RWPE1 (cell line): ENCODE measurements at places on chromosomes 4 and X.

DNA sequence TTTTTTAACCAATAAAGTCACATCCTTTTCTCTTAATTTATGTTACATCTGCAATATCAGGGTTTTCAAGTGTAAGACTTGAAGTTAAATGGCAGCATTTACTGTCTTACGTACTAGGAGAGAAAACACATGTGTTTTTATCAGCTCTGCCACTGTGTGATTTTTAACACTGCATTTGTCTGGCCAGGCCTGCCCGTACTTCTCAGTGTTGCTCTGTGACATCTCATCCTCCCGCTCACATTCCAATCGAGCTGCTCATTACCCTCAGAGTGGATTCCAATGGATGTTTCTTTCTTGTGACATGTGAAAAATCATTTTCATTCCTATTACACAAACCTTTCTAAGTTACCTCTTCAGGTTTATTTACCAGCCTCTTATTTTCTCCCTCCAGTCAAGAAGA, 420.3 kb downstream of the FAT4 start:
- peak; percentile 62 for DNase-seq

- no peak for DNase-seq
Observed at GRCh38 chrX:9581771-9582385, 117.0 kb downstream of the TBL1X start.

DNA sequence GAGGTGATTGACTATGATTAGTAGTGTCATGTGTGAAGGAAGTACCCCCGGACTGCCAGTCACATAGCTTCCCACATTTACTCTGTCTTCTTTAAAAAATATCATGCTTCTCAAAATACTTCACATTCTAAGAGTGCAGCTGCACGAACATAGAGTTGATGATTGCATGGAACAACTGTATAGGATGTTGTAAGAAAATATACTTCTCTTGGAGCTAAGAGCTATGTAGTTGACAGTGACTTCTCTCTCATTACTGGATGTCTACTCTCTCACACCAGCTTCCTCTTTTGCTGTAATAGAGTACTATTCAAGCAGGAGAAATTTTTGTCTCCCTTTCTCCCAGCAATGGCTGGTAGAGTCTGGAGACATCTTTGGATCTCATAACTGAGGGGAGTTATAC, 99.4 kb upstream of the PUDP start:
- no peak for DNase-seq

DNA sequence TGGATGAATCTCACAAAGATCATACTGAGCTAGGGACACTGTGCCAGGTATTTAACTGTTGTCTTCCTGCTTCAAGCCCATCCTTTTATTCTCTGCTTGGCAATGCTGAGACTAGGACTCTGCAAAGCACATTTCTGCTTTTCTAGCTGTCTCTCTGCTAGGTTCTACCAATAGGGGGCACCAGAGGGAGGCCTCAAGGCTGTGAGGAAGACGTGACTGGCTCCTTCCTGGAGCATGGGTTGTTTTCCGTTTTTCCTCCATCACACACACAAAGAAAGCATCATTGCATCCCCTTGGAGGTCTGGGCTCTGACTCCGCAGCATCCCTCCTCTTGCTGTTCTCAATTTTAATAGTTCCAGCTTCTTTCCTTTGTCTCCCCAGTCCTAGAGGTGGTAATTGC, 10.9 kb upstream of the DCTD start:
- DNase-seq: no peak

GRCh38 chrX:152932598-152933175, 34.8 kb downstream of the ZNF185 start:
- no peak for DNase-seq

DNA sequence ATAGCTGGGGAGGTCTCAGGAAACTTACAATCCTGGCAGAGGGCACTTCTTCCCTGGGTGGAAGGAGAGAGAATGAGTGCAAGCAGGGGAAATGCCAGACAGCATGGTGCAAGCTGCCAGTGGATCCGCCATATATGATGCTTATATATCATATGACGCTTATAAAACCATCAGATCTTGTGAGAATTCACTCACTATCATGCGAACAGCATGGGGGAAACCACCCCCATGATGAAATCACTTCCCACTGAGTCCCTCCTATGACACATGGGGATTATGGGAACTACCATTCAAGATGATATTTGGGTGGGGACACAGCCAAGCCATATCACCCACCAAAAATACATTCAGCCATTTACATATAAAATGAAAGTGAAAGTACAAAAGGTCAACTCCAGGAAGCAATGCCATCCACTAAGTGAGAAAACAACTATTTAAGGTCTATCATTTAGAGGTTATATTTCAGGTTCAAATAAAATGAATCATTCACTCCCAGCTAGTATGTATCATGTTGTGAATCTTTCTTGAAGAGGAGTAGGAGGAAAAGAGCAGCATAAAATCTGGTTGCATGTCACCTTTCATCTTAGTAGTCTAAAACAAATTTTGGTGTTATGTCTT, 20.3 kb upstream of the DYNLT3 start:
- no peak for DNase-seq

- peak; percentile 35 for DNase-seq
Observed at GRCh38 chr4:6493658-6494304, 21.4 kb upstream of the PPP2R2C start.

DNA sequence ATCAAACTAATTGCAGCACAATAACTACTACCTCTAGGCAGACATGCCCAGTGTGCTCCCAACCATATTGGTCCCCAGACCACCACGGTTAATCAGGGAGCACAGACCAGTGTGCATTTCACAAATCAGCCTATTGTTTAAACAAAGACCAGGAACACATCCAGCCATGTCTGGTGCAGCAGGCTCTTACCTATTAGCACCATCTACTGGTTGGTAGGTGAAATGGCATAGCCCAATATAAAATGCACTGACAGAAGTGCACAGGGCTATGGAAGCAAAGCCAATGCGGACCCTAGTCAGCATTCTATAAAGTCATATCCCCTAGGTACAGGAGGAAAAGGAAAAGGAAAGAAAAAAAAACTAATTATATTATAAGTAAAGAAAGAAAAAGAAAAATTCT, 15.5 kb upstream of the CYLC1 start:
- DNase-seq: no peak

- DNase-seq: no peak
Observed at GRCh38 chr4:24671849-24672248, 87.5 kb upstream of the DHX15 start.

DNA sequence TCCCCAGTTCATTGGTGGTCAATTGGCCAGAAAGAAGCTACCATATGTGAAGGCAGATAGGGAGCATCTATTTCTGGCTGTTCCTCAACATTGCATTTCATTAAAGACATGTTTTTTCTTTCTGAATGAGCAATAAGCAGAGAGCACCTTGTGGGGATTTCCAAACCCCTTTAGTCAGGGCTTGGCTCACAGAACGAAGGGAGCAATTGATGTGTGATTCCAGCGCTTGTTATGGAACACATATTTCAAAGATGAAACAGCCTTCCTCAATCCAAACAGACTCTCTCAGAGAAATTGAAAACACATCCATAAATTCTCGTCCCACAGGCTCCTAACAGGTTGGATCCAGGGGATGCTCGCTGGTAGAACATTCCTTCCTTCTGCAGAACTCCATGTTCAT, 84.1 kb downstream of the CLCN4 start:
- DNase-seq: no peak

GRCh38 chrX:15151267-15152186, 118.4 kb downstream of the ASB9 start:
- DNase-seq: peak; percentile 6

DNA sequence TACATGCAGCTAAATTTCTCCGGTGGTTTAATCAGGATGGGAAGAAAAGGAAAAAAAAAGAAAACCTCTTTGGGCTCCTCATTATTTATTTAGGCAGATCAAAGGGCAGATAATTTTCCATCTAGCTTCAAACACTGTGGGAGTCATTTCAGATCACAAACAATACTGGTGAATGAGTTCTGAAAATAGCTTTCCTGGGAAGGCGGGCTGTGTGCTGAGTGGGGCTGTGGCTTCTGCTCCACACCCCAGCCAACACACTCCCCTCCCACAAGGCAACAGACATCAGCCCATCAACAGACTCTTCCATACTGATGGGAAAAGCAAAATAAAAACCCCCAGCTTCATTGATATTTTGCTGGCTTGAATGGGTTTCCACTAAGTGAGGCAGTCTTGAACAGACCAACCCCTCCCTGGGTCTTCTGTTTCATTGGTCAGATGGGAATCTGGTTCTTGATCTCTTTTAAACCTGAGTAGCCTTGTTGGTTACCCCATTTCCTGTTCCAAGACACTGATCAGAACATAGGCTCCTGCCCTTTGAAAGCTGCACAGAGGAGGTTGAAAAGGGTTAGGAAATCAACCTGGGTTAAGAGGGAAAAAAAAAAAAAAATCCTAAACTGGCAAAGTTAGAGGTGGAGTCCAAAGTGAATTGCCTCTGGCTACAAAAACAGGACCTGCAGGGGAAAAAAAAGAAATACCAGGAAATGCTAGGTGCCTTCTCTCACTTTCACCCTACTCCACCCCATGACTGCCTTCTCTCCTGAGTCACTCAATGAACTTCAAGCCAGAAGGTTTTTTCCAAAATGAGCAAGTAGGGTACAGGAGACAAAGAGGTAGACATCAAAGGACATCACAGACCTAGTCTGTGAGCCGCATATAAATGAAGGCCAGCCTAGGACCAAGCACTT, 20.0 kb downstream of the AMOT start:
- DNase-seq: no peak

- DNase-seq: no peak
Observed at GRCh38 chrX:53235566-53235965, 10.6 kb upstream of the KDM5C start.
